PC-3 (cell line): ENCODE measurements at places on chromosomes 7 and 10. TPM values are rescaled to one million over a fixed set of nuclear protein-coding genes. Genes with fewer than 3 reads are reported as not detected.

DNA sequence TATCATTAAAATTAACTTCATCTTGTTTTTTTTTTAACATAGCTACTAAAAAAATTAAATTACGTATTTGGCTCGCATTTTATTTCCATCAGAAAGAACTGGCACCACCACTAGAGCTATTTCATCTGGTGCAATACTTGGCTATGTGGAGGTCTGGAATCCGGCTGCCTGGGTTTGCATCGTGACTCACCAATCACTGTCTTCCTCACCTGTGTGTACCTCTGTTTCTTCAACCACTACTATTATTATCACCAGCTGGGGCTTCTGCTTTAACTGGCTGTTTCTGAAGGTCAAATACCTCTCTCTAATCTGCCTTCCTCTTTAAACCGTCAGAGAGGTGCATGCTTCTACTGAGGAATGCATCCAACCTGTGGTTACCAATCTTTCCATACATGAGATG is 6.5 kb downstream of the WDR91 start:
- DNase-seq = no peak

GRCh38 chr7:70317356-70317755 is 719.1 kb downstream of the AUTS2 start:
- no peak for DNase-seq

GRCh38 chr7:118473271-118473670 is 248.8 kb downstream of the ANKRD7 start:
- no peak for DNase-seq

The LEP gene
- not detected in 2 replicates for total RNA-seq

- DNase-seq = peak; percentile 14
These were observed 66.2 kb upstream of the SDK1 start for GRCh38 chr7:3234851-3235250.

- DNase-seq = no peak
These were observed 106.0 kb upstream of the ZNF32 start for GRCh38 chr10:43754569-43755260.

- DNase-seq = no peak
These were observed 85.1 kb downstream of the PRPF18 start for GRCh38 chr10:13671904-13672303.

DNA sequence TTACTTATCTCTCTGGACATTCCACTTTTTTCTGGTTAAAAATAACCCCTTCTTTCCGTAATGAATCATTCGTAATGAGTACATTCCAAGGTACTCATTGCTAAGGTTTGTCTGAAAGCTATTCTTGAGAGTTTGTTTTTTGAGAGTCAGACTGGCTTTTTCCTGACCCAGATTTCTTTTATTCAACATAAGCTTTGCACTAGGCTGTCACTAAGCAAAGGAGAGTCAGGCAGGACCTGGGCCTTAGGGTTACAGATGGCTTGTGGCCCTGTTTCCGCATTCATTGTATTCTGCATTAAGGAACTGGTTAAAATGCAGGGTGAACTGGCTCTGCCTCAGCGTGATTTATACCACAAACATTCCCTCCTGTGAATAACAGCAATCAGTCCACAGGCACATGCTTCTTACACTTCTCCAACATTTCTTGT is 84.1 kb downstream of the POM121L12 start:
- DNase-seq = no peak
